ENCODE measurements at places on chromosomes 1 and 21.

DNA sequence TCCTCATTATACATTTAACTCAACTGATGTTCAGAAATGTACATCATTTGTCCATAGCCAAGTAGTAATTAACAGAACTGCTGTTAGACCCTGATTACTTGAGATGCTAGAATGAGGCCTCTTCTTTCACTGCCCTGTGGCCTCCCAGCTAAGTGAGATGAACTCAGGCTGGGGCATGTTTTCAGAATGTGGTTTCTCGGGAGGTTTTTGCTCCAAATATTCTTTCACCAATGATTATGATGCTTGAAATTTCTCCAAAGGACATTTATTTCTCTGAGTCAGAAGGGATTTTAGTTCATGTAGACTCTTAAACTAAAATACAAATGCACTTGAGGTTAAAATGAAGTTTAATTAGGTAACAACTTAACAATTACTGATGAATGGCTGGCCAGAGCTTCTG, 34.6 kb upstream of the ADAMTS5 start:
- DNase-seq, result no peak

DNA sequence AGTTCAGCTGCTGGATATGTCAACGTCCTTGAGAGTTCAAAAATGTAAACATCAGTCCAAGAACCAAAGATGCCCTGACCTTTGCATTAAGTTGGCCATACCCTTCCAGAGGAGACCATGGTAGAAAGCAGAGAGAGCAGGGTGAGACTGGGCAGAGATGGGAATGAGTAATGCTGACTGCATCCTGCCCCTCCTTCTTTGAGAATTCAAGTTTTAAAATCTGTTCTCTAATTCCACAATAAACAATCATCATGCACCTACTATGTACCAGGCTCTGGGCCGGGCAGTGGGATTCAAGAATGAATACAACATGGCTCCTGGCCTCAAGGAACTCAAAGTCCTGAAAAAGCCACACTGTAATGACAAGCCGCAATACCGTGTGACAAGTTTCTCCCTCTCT, 3.9 kb upstream of the HAO2 start:
- DNase-seq, result no peak

DNA sequence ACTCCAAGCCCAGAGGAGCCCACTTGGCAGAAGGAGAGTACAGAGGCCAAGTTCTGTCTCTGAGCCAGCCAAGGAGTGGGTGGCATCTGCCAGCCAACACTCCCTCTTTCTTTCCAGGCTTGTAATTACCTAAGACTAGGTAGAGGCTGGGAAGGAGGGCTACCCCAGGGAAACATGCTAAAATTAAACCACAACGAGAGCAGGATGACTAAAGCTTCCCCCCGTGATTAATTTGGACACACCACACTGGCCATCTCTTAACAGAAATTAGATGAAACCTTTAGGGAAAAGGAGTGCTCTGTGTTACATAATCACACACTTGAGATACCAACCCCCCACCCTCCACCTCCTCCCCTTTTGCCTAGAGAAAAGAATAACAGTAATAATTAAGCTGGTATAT, 102.1 kb upstream of the ZC3H12A start:
- no peak for DNase-seq

GRCh38 chr1:172276120-172276818, 144.2 kb upstream of the C1orf105 start:
- DNase-seq, result no peak

DNA sequence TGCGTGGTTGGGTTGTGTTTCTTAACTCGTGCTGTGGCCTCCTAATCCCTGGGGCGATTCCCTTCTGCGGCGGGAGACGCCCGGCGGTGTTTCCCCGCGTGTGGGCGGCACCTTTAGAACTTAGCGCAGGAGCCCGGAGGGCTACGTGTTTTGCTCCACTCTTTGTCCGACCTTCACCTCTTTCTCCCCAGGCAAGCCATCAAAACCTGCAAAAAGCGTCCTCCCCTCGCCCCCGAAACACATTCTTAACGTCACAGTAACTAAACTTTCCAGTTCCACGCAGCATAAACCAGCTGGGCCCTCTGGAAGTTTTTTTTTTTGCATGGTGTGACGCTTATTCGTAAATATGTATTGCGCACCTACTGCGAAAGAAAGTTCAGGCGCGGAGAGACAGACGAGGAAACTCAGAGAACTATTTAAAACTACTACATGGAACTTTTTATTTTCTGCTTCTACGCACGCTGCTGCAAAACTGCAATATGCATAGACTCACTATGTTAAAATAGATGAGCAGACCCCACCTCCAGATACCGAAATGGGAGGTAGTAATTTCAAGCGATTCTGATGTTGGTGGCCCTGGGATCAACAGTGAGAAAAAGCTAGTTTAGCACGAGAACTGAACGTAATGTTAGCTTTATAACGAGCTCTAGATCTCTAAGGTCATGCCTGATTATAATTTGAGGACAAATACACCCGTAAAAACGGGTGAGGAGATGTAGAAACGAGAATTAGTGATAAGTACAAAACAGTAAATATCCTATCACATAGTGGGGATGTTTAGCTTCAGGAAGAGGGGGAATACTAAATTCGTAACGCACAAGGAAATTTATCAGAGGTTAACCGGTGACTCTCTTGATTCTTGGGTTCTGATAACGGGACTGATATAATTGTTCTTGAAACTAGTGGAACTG, 920 bp downstream of the MTR start:
- no peak for DNase-seq

DNA sequence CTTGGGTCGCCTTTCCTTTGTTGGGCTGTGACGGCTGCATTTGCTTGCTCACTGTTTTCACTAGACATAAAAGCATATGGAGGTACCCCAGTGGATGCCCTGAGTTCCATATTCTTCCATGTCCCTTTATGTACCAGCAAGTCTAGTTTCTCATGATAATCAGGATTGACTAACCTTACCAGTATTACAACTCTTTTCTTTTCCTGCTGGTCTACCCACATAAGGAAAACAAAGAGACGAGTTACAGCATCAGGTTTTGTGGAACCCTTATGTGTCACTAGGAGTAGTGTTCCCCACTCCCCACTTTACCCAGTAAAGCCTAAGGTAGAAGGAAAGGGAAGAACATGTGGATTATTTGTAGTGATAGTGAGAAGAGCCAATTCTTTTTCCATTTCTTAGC, 16.4 kb upstream of the CENPF start:
- DNase-seq, result no peak

- DNase-seq, result no peak
Observed at GRCh38 chr21:42913476-42913875, 12.0 kb downstream of the ERVH48-1 start.

GRCh38 chr1:243268751-243269460, 13.1 kb downstream of the SDCCAG8 start:
- no peak for DNase-seq

- DNase-seq, result no peak
Observed at GRCh38 chr1:231432996-231433395, 10.9 kb upstream of the EGLN1 start.

DNA sequence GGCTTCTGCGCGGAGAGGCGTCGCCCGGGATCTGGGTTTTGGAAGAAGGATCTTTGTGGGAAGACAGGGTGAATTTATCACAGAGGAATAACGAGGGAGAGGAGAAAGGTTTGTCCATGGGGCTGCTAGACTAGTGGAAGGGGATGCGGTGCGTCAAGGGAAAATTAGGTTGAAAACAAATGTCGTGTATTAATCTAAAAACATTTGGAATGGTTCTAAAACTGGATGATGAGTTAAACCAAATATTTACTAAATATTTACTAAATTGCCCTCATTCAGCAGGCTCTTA, 647 bp downstream of the RO60 start:
- no peak for DNase-seq

- no peak for DNase-seq
Observed at GRCh38 chr1:50966991-50967390, 3.1 kb upstream of the CDKN2C start.
